MV-4-11 (cell line): ENCODE measurements at places on chromosomes 3 and 15.

DNA sequence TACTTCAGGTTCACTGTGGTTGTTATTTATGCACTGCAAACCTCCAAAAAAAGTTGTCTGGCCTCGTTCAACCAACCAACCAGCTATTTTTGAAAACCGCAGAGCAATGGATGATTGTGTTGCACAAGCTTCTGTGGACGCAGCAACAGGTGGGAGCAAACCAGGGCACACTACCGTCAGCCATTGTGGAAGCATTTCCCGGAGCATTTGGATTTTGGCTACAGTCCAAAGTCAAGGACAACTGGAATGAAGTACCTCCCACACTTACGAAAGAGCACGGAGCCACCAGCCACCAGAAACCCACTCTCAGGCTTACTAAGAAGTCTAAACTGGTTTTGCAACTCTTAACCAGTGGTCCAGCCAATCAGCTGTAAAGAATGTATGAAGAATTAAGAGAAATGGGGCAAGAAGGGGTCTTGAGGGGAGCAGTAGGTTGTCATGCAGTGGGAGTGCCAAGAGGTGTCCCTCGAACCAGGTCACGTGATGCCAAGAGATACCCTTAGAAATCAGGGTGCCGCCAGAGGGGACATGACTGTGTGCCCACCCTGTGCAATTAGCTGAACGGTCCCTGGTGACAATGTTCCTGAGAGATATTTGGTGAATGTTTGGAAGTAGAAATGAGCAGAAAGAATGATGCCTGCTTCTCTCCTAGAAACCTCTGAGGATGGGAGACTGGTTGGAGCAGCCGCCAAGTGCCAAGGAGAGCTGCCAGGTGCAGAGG is 68.9 kb upstream of the PCSK6 start:
- DNase-seq: peak; percentile 87

- DNase-seq: no peak
Observed at GRCh38 chr3:128933922-128934253, 54.5 kb downstream of the ACAD9 start.

- peak; percentile 6 for DNase-seq
Observed at GRCh38 chr15:39788800-39789565, 6.3 kb upstream of the FSIP1 start.

GRCh38 chr3:32755761-32756160 is 62.0 kb upstream of the TRIM71 start:
- DNase-seq: no peak

DNA sequence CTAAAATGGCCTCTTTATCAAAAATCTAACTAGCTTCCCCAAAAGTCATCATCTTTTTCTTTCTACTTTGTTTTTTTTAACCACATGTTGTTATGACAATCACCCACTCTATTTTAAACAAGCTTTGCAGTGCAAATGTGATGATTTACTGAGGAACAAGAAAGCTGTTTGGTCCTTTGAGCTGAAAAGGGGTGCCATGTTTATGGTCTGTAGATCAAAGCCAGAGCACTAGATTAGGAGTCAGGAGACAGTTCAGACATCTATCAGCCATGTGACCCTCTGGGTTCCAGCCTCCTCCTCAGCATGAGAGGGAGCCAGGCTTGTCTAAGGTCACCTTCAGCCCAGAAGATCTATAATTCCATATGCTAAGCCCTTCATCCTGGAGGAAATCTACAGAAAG is 65.9 kb downstream of the RPL22L1 start:
- DNase-seq: no peak

- no peak for DNase-seq
Observed at GRCh38 chr15:88994286-88994685, 81.1 kb upstream of the MFGE8 start.

DNA sequence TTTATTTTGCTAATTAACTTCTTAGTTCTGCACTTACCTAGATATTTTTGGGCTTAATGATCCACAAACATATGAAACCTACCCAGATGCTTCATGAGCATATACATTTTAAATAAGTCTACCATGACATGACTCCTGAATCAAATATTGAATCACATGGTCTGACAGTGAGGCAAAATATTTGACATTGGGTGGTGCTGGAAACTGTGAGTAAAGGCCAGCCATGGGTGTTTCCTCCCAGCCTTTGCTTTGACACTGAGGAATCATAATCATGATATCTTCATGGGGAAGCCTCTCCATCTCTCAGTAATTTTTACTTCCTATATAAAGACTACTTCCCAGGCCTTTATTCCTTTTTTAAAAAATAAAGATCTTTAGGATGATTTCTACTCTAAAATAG is 22.8 kb upstream of the SSR3 start:
- DNase-seq: no peak

DNA sequence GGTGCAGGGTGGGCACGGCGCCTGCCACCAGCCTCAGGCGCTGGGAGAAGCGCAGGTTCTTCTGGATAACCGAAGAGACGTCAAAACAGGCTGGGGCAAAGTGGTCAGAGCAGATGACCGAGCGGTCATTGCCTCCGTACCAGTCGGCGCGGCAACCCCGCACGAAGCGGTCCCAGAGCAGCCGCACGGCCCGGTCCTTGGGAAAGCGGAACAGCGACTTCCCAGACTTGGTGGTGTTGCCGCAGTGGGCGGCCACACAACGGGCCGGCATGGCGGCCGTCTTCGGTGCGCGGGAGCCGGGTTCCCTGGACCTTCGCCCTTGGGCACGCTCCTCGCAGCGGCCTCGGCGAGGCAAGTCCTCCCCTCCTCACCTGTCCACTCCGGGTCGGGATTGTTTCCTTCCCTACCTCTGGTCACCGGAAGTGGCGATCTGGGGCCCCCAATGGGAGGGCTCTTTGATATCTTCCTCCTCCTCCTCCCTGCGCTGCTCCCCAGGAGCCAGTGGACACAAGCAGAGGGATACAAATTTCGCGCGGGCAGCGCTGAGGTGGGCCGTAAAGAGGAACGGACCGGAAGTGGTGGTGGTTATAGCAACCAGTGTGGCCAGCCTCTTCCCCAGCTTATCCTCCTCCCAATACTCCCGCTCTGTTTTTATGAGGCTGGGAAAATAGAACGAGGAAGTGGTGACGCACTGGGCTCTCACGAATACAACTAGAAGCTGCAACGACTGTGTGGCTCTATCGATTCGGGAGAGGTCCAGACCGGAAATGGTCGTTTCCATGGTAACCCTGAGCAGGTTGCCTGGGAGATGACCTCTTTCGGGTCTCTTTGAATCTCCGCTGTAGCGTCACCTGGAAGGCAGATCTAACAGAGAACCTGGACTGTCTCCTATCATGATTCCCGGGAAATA is at the start of the genes LRRC49 and THAP10:
Gene LRRC49 (plus strand): TSS at position 825 of the 910 bp plus-strand sequence. CDS start 69 bp downstream, at position 894.
Gene THAP10 (minus strand): TSS at position 432 of the 910 bp plus-strand sequence. CDS start 161 bp downstream, at position 271.
- DNase-seq: peak; percentile 92

DNA sequence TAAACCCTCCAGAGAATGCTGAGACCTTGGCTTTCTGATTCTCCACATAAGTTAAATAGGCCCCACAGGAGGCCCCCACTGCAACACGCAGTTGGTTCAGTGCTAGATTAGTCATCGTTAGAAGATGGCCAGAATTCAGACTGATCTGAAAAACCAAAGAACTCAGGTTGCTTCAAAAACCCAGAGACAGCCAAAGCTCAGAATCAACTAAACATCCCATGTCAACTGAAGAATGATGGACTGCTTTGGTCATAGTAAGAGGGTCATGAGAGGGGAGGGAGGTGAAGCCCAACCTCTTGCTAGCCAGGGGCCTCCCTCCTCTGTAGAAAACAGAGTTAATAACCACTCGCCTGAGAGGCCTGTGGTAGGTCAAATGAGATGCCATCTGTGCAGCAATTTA is 93.1 kb downstream of the AKAP13 start:
- no peak for DNase-seq

DNA sequence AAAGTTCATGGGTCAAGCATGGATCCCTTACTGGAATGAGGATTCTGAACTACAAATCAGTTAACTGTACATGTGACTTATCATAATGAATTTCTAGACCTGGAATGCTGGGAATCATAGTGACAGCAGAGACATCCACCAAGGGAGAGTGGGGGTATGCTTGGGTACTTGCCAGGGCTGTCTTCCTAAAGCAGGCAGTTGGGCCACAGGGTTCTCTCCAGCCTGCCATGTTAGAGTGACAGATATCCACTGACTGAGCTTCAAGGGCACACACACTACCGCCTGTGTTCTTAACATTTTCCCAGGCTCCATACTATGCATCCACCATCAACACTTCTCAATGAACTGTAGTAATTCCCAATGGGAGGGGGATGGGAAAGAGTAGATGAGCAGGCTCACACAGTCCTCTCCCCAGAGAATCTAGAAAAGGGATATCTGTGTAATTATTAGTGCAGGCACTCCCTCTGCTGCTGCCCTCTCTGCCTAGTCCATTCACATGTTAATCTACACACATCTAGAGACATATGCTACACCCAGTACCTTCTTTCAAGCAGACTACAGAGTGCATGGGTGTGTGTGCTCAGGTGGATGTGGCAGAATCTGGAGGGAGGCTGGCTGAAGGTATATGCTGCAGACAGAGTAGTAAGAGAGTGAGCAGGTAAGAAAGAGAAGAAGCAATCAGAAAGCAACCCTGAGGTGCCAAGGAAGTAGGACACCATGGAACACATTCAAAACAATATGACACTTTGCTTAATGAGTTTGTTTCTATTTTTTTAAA is 3.7 kb downstream of the FSTL1 start:
- DNase-seq: no peak

DNA sequence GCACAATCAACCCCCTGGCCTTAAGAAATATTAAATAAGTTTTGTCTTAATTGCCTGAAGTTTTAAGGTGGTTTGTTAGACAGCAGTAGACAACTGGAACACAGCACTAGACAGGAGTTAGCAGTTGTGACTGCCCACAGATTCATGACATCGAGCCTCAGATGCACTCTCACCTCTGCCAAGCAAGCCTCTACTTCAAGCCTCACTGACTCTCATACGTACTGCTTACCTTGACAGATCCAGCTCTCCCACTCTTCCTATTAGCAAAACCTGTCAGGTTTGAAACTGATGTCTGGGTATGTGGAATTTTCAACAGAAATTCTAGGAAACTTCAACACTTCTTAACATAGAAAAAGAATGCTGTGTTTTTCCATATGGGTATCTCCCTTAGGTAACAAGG is 382.9 kb upstream of the DPH6 start:
- DNase-seq: no peak

GRCh38 chr15:87981969-87982368 is 274.6 kb downstream of the NTRK3 start:
- DNase-seq: no peak

- no peak for DNase-seq
Observed at GRCh38 chr3:17772556-17772955, 30.1 kb upstream of the TBC1D5 start.

DNA sequence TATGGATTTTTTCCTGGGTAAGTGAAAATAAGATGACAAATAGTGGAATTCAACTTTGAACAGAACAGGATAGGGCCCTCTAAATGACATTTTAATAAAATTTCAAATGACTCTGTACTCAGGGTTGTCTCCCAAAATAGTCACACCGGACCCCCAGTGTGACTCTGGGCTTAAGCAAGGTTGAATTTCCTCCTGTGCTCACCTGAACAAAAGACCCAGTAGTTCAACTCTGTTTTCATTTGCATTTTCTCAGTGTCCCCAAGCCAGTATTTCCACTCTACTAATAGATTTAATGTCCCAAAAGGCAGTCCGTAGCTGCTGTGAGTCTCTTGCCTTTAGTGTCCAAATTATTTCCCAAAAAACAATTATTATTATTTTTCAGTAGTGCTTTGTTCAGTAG is 296.6 kb downstream of the PLOD2 start:
- DNase-seq: no peak

- no peak for DNase-seq
Observed at GRCh38 chr3:8371960-8372463, 129.6 kb upstream of the LMCD1 start.

DNA sequence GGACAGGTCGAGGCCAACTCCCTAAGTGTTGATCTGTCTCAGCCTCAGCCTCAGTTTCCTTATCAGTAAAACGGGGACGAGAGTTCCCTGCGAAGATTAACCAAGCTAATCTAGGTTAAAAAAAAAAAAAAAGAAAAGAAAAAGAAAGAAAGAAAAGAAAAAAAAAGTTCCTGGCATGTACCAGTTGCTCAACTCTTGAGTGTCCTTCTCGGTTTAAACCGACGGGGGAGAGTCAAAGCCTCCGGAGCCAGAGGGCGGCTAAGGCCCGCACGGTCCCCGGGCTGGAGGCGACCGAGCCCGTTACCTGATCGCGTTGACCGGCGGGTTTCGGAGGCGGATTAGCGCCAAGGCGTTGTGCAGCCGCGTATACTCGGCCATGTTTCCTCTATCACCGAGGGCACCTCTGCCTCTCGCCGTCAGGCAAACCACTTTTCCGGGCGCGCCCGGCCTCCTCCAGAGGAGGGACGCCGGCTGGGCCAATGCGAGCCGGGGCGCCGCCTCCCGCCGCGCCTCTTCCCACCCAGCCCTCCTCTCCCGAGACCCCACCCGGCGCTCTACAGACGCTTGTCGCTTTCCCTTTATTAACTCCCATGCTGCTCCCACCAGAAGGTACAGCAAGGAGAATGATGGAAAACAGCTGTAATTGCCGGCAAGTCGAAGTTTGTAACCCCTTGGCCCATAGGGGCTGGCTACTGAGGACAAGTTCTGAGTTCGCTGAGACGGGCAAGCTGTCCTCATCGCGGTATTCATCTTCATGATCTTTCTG is at the start of gene EHHADH:
Gene EHHADH (minus strand): TSS at position 405 of the 766 bp plus-strand sequence. CDS start 27 bp downstream, at position 378.
- peak; percentile 25 for DNase-seq

DNA sequence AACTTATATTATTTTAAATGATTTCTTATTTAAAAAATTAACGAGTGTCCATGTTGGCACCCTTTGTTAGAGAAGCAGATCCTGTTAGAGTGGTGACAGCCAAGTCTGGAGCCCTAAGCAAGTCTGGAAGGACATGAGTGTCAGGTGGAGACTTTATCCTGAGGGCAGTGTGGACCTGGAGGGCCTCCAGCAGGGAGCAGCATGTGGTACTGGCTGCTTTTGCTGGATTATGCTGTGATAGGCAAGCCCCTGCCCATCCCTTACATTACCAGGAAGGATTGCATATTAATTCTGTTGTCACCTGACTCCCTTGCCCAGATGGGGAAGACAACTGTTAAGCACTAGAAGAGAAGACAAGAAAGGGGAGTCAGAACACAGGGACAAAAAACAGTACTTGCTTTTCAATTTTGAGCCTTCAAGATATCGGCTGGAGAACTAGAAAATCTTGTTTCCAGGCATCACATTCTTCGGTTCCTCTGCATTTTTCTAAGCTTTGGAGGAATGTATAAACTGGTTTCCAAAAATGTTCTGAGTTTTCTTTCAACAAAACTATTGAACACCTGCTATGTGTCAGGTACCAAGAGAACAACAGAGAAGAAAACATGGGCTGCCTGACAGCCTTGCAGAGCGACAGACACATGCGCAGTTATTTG is 22.7 kb downstream of the ZNF860 start:
- no peak for DNase-seq

DNA sequence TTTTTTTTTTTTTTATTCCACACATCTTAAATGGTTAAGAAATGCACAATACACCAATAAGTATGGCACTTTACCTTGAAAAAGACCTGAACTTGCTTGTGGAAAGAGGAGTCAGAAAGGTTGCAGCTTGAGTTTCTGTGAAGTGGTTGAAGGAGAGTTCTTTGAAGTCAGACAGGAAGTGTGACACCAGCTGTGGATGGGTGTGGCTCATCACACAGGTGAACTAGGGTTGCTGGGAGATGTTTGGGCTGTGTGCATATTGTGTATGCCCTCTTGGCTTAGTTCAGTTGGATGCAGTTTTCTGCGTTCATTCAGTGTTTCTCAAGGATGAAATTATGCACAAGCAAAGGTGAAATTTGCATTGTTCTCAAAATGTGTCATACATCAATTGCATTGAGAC is 6.3 kb downstream of the AEN start:
- no peak for DNase-seq

- DNase-seq: no peak
Observed at GRCh38 chr15:71256934-71257664, 141.8 kb downstream of the THSD4 start.
